ENCODE measurements at places on chromosomes 5 and 9.

DNA sequence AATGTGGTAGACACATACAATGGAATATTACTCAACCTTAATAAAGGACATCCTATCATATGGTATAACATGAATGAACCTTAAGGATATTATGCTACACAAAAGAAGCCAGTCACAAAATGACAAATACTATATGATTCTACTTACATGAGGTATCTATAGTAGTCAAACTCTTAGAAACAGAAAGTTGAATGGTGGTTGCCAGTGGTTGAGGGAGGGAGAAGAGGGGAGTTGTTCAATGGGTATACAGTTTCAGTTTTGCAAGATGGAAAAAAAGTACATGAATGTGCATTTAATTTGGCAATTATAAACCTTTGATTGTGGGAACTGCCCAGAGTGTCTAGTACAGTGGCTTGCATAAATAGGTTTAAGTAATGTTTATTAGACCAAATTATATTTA lies 473.3 kb upstream of the ZNF608 start:
- no peak for DNase-seq

DNA sequence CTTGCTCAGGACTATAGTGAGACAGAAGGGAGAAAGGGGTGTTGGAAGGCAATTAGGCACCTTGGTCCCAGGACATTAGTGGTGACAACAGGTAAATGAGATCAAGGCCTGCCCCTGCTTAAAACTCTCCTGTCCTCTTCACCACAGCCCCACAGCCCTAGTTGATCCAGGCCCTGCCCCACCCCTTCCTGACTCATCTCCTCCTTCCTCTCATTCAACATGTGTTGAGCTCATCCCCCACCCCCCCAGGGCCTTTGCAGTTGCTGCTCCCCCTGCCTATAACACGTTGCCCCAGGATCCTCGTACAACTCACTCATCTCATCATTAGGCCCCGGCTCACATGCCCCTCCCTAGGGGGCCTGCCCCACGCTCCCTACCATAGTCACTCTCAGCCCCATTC lies 66.8 kb downstream of the TSPAN17 start:
- DNase-seq: no peak

DNA sequence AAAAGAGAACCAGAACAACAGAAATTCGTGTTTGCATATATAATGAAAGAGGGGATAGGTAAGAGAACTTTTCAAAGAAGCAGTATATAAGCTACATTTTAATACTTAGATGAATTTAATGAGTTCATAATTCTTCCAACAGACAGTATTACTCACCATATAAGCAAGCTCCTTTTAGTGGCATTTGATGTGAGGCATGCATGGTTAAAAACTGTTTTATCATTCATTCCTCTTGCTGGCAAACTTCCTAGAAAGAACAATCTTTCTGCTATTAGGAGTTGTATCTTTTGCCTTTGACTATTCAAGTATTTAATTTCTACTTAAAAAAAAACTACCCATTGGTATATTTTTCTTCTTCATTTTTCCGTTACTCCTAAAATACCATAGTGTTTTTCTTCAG lies 65.7 kb upstream of the EIF4EBP3 start:
- DNase-seq: peak; percentile 61

GRCh38 chr9:92647671-92648473 lies 22.1 kb downstream of the IPPK start:
- no peak for DNase-seq

GRCh38 chr9:37913480-37914153 lies 9.7 kb upstream of the SLC25A51 start:
- peak; percentile 79 for DNase-seq

DNA sequence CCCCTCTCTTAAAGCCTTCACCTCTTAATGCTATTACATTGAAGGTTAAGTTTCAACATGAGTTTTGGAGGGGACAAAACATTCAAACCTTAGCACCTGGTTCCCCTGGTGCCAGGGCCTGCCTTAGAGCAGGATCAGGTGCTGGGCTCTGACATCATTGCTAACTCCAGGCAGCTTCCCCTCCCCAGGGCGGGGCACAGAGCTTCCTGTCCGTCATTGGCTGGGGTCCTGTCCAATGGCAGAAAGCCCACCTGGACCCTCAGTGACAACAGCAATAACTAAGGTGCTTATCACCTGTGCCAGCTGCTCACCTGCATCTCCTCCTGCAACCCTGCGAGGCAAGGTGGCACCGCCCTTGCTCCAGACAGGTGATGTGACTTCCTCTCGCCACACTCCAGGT lies 177.4 kb downstream of the NSG2 start:
- no peak for DNase-seq

- DNase-seq: no peak
Observed at GRCh38 chr9:121321016-121321503, 49.0 kb downstream of the STOM start.

DNA sequence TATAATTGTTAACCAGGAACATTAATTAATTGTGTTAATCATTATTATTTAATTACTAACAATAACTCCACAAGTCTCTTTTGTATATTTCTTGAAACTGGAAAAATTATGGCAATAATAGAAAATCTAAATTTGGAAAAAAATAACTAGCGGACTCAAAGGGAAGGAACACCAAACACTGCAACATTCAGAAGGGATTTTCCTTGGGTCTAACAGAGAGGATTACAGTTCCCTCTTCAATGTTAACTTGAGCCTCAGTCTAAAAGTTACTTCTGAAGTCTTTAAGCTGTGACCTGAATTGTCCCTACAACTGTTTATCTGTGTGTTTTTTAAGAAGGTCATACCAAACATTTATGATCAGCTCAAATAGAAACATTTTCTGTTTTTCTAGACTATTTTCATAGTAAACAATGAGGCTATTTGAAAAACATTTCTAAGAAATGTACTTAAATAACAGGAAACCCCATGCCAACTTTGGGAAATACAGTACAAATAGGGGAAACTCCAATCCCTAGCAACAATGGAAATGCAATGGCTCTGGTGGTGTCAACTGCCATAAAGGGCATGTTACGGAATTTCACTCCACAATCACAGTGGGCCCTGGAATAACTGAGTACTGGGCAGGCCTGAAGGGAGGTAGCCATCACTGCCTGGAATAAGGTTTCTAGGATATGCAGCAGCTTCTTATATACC lies 61.2 kb downstream of the MCTP1 start:
- DNase-seq: no peak

DNA sequence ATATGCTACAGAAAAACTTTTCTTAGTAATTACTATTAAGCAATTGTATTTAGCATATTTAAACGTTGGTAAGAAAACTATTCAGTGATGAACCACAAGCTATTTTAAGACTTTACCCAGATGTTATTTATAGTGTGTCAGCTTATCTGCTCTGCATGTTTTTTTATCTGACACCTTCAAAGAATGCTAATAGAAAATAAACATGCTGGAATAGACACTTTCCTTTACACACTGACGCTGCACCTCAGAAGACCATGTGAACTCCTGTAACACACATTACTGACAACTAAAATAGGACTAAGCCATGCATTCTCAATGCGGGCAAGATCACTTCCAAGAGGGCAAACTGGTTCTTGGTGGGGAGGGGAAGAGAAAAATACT lies 38.3 kb downstream of the FNIP1 start:
- DNase-seq: no peak

DNA sequence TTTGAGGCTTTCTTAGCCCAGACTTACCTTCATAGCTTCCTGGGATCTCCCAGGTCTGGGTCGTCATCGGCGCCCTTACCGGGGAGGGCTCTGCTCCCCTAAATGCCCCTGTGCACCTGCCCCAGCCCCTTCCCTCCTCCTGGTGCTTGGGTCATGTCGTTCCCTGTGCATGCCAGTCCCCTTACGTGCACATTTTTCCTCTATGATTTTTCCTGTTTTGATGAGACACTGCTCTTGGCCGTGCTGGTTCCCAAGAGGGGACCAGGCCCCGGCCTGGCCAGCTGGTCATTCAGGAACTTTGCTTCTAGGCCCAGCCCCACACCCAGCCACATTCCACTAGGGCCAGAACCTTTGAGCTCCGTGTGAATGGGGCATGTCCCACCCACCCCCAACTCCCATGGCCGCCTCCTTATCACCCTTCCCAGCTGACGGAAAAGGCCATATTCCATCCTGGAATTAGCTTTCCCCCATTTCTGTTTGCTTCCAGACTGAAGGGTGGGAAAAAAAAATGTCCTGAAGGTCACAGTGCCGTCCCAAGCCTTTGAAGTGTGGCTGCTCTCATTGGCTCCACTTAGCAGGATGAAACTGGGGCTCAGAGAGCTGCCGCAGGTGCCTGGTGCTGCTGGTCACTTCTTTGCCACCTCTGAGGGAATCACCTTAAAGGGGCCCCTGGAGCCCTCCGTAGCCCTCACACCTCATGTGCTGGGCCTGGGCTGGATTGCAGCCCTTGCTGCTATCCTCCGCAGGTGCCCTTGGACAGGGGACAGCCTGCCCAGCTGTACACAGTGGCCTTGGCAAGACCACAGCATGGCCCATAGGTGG lies 25.1 kb downstream of the ERGIC1 start:
- DNase-seq: peak; percentile 79

DNA sequence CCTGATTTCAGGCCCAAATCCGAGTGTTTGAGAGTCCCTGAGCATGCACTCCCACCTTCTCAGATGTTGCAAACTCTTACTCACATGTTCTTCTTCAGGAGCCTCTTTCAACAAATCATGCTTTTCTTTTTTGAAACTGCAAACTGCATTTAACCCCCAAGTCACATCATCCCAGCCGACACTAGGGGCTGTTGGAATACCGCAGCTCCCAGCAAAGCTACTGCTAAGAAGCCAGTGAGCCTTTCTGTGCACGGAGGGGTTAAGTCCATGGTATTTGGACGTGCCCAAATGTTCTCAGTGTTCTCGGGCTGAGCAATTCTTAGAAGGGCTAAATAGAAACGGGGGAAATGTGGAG lies 282.9 kb downstream of the NFIB start:
- DNase-seq: peak; percentile 97

DNA sequence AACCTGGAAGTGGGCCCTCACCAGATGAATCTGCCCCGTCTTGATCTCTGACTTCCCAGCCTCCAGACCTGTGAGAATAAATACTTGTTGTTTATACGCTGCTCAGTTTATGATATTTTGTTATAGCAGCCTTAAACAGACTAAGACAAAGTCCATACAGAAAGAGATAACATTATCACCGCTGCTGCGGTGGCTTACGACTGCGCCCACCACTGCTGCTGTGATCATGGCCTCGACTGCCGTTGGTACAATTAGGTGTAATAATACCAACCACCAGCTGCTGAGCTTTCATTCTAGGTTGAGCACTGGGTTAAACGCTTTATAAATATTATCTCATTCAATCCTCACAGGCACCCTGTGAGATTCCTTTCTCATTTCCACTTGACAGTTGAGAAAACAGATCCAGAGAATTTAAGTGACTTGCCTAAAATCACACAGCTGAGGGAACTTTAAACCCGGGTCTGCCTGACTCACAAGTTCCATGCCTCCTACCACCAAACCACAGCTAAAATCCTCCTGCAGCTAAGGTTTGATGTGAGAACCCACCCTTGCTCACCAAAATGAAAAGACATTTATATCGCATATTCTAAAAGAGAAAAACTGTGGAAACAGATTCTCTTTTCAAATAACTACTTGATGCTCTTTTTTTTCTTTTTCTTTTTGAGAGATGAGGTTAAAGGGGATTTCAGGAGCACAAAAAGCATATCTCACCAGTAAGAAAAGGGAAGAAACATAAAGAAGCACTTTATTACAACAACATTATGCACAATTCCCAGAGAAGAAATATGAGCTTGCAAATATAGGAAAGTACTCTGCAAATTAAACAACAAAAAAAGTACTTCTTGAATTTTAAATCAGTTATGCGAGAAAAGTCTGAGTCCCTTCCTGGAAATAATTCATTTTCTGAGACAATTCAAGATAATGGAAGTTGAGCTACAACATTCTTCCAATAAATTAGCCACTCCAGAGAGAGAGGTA lies 23.9 kb downstream of the GOLM1 start:
- DNase-seq: no peak

DNA sequence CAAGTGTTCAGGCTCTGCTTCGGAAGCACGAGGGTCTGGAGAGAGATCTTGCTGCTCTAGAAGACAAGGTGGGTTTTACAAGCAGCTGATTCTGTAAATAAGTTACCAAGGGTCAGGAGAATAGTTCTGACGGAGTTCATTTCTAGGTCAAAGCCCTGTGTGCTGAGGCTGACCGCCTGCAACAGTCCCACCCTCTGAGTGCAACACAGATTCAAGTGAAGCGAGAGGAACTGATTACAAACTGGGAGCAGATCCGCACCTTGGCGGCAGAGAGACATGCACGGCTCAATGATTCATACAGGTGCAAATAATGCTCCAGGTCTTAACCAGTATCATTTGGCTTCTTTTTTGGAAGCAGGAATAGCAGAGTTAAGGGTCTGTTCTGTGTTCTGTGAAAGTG lies 24.8 kb downstream of the SPTAN1 start:
- DNase-seq: no peak

- DNase-seq: no peak
Observed at GRCh38 chr9:33403941-33404787, 1.8 kb upstream of the AQP7 start.

GRCh38 chr5:133250527-133250926 lies 198.7 kb downstream of the HSPA4 start:
- DNase-seq: no peak

DNA sequence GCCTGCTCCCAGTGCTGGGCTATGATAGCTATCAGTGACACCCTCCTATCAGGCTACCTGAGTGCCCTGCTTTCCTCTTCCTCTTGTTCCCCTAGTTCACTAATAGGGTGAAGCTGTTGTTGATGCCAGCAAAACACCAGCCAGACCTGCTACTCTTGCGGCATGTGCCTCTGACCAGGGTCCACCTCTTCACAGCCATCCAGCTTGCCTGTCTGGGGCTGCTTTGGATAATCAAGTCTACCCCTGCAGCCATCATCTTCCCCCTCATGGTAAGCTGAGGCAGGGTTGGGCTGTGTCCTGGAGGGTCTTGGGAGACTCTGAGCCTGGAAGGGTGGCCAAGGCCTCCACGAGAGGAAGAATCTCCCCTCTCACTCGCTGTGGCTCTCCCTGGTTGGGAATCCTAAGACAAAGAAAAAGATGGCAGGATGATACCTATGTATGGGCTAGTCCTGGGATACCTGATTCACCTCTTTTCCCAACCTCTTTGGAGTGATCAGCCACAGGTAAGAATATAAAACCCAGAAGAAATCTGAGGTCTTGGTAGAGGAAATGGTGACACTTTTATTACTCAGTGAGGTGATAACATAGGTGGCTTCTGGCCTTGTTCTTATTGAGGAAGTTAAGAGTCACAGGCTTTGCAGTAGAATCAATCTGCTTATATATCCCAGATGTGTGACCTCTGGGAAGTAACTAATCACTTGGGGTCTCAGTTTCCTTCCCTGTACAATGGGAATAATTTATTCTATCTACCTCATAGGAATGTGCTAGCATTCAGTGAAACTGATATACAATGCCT lies 11.6 kb downstream of the SLC4A9 start:
- DNase-seq: no peak

GRCh38 chr5:78334811-78335210 lies 25.6 kb upstream of the SCAMP1 start:
- peak; percentile 13 for DNase-seq

DNA sequence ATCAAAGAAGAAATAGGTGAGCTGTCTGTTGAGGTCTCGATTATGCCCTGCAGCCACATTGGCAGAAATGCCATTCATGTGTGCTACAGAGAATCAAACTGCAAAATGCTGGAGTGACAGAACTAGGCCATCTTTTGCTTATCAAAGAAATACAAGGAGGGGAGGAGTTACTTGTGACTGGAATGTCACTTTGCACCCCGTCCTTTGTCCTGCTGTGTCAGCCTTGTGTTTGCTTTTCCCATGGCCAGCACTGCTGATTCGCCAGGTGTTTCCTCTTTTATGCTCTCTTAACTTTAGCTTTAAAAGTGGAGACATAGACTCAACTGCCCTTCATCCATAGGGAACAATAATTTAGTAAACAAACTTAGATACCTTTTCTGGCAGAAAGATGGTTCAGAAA lies 54.3 kb downstream of the SLC46A2 start:
- no peak for DNase-seq

Measured in fibroblast of pulmonary artery (primary cell).